Brain (organoid and tissue), 16 donors: ENCODE measurements at places on chromosomes 3 and 15.

- no peak for DNase-seq
Observed at GRCh38 chr3:25872200-25872877, 82.4 kb downstream of the OXSM start.

- DNase-seq = no peak
Observed at GRCh38 chr3:111035902-111036301, 35.7 kb upstream of the NECTIN3 start.

DNA sequence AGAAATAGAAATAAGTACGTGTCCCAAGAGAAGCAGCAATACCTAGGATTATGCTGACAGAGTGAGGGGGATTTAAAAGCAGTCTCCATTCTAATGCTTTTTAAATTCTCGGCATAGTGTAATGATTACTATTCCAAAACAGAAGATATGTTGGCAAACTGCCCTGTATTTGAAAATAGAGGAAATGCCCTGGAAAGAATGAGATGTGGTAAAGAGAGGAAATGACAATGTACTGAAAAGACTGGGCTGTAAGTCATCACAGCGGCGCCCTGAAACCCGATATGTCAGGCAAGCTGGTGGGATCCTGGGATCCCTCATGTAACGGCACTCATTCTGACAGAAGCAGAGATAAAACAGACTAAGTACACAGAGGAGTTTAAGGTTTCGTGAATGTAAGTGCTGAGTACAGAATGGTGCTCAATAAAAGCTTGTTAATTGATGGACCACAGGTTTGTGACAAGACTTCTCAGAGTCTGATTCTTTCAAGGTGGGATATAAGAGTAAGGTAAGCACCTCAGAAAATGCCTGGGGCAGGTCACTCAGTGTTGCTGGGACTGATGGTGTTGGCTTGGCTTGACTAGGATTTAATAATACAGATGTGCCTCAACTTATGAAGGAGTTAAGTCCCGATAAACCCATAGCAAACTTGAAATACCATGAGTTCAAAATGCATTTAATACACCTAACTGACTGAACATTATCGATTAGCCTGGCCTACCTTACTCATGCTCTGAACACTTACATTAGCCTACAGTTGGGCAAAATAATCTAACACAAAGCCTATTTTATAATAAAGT, 91.4 kb downstream of the NFKBIZ start:
- peak; percentile 3 for DNase-seq

GRCh38 chr15:38283010-38283409, 30.4 kb downstream of the SPRED1 start:
- DNase-seq = no peak

GRCh38 chr15:88865498-88866099, 29.7 kb downstream of the HAPLN3 start:
- DNase-seq = no peak

DNA sequence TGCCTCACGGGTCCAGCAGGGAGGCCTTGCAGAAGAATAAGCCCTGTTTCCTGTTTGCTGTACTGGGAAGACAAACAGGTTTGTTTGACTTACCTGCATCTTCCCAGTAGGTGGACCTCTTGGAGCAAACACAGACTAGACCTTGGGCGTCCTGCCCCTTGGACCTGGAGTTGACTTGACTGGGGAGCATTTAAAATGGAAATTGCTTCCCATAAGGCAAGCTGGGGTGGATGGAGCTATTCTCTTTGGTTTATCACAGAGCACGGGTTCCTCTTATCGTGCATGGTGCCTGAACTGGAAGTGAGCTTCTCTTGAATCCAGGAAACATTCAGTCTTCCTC, 151.4 kb downstream of the RPLP1 start:
- no peak for DNase-seq

DNA sequence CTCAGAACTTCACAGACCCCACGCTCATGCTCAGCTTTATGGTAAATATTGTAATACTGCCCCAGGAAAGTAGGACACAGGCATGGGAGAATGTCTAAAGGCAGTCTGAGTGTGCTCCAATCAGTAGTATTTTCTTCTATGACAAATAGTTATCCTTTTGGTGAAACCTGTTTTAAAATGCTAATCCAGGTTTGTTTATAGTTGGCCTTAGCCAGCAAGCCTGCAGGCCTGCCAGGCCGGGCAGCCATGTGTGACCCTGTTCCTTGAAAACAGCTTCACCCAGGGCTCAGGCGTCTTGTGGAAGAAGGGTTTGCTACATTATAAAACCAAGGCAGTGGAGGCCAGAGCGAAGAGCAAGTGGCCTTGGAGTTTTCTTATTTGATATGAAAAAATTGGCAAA, 104.7 kb downstream of the SEMA6D start:
- DNase-seq = no peak

DNA sequence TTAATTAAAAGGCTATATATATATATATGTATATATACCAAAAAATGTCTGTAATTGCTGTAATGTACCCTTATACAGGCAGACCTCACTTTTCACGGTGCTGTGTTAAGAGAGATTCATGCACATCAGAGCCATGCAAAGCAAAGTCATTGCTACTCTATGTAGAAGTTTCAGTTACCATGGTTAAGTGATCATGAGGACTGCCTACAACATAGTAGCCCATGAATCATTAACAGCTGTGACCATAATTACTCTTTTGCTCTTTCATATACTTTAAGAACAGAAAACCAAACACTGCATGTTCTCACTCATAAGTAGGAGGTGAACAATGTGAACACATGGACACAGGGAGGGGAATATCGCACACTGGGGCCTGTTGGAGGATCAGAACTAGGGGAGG, 225.3 kb upstream of the EPHA3 start:
- no peak for DNase-seq

GRCh38 chr3:143914257-143914656, 57.4 kb upstream of the DIPK2A start:
- no peak for DNase-seq

DNA sequence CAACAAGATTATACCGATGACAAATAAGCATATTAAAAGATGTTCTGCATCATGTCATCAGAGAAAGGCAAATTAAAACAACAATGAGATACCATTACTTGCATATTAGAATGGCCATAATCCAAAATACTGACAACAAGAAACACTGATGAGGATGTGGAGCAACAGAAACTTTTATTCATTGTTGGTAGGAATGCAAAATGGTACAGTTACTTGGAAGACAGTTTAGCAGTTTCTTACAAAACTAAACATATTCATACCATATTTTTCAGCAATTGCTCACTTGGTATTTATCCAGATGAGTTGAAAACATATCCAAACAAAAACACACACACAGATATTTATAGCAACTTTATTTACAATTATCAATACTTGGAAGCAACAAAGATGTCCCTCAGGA, 160.9 kb upstream of the MME start:
- no peak for DNase-seq

DNA sequence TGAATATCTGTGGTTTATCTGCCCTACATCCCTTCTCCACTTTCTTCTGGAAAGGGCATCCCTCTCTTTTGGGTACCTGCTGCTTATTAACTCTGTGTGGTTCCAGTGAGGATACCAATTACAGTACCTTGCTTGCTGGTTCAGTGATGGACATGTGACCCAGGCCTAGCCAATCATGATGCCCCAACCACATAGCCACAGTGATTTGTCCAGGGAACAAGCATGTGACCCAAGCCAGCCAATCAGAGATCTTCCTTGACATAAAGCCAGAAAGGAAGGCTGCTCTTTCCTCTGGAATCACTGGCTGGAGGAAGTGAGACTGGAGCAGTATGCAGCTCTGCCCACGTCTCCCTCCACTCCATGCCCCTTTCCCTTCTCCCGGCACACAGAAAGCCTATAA, 10.9 kb upstream of the TMEM158 start:
- DNase-seq = no peak

DNA sequence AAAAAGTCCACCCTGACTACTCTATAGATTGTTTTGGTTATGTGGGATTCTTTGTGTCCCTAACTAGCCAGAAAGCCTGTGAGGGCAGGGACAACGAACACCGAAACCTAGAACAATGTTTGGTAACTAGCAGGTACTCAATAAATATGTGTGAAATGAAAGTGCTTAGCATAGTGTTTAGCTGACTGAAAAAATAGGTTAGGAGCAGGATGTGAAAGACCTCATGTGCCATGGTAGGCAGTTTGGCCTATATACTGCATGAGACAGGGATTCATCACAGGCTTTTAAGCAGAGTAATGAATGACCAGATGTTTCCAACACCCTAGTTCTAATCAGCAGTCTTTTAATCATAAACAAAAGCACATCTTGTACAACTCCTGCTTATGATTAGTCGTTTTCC, 64.2 kb downstream of the MYO5A start:
- DNase-seq = no peak

DNA sequence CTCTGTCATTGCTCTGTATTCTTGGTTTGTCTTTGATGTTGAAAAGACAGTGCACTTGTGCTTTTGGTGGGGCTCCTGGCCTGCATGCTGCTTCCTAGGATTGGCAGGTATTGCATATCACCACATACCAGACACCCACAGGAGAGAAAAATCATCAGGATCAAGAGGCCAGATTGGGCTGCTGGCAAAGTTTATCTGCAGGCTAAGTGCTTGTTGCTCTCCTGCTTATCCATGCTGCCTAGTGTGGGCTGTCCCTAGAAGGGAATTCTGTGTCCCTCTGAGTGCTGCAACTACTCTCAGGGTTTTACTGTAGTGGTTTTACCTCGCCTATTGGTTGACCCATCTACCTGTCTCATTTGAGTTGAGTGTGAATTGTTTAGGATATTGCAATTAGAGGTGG, 833 bp upstream of the SLC22A13 start:
- DNase-seq = no peak

GRCh38 chr3:185337231-185337816, 25.6 kb upstream of the MAP3K13 start:
- no peak for DNase-seq

- no peak for DNase-seq
Observed at GRCh38 chr3:99242271-99242670, 340.8 kb upstream of the DCBLD2 start.

DNA sequence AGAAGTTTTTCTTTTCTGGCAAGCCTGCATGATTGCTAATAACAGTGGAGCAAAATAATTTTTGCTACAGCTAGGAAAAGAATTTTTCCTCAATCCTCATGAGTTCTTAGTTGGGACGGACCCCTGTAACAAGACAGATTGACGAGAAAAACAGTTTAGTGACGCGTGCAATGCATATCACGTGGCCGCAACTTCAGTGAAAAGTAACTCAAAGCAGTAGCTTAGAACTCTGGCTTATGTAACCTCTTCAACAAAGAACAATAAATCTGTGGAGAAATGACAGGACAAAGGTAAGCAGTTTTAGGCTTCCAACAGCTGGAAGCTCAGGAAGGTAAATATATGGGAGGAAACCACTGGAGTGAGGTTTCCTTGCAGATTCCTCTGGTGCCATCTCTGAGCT, 19.7 kb downstream of the FAM107A start:
- no peak for DNase-seq

GRCh38 chr3:158769549-158769948, 32.3 kb upstream of the MFSD1 start:
- DNase-seq = no peak

DNA sequence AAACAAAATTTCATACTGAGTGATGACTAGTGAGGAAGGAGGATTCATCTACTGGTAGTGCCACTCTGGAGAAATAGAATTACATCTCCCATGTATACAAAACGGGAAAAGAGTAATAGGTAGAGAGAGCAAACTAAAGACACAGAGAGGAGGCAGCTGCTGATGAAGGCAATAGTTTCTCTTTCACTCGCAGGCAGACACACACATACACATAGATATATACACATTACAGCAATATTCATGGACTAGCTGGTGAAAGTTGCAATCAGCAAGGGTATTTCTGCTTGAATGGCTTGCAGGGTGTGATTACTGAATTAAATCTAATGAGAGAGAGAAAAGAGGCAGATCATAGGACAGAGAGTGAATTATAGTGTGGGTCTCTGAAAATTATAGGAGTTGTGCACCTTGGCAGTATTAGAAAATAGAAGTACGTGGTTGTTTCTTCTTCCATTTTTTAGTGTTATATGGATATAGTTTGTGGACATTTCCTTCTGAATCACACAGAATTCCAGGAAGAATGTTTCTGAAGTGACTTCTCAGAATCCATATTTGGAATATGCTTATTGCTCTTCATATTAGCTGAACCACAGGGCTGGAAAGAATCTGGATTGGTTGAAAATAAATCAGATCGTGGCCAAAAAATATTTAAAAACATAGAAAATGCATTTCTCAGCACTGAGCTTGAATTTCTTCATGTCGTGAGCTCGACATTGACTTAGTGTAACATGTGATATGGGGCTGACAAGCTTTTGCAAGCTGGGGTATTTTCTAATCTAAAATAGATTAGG, 991.2 kb downstream of the TUSC7 start:
- peak; percentile 47 for DNase-seq

DNA sequence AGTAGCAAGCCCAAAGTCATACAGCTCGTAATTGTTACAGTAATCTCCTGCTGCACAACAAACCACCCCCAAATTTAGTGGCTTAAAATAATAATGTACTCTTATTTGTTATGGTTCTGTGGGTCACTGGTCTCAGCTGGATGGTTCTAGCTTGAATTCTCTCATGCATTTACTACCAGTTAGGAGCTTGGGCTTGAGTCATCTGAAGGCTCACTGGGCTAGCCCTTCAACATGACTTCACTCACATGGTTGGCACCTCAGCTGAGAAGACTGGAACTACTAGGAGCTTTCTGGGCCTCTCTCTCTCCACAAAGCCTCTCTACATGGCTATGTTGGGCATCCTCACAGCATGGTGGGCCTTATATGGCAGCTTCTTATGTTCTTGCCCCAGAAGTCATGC, 12.5 kb downstream of the PCOLCE2 start:
- no peak for DNase-seq

- DNase-seq = no peak
Observed at GRCh38 chr15:98907927-98908471, 99.6 kb downstream of the PGPEP1L start.

- no peak for DNase-seq
Observed at GRCh38 chr3:186093271-186093900, 15.5 kb downstream of the ETV5 start.

GRCh38 chr3:65439641-65440284, 599.0 kb downstream of the MAGI1 start:
- peak; percentile 83 for DNase-seq

DNA sequence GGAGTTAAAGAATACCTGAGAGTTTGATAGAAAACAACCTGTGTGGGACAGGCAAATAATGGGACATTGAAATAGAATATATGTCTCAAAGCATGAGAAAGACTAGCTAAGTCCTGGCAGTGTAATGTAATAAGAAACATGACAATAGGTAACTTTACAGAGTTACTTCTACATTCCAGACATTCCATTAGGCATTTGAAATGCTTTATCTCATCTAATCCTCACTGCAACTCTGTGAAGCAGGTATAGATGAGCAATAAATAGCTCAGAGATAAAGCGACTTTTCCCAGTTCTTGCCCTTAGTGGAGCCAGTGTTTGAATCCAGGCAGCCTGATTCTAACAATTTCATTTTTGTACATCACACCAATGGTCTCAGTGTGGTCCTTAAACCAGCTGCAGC, 76.8 kb downstream of the CPNE4 start:
- DNase-seq = no peak
